ENCODE measurements at places on chromosomes 5 and 9.

- DNase-seq, result no peak
Observed at GRCh38 chr9:81559709-81560108, 129.6 kb downstream of the TLE1 start.

DNA sequence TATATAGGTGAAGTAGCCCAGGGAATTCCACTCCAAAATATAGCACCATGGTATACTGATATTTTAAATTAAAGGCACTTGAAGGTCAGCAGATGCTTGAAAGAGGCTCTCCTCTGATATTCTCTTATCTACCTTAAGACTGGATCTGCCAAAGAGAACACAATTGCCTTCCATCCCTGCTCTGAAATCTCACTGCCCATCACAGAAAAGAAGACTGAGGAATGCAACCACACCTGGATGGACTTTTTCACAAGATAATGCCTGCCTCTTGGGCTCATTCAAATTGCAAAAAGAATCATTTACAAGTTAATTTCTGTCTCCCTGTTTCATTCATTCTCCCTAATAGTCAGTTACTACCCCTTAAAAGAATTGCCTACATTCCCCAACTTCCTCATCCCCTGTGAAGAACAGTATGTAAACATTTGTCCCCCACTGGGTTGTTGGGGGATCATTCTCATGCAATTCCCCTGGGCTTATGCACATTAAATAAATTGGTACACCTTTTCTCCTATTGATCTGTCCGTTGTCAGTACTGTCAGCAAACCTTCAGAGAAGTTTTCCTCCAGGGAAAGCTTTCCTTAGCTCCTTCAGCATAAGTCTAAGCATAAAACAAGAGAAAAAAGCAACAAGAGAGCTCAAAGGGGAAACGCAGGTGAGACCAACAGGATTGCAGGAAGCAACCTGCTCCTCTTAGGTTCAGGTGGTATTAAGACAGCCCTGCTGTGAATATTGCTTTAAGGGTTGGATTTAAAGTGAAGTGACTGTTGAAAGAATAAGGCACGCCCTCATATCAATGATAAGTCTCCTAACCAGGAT, 171.4 kb upstream of the SLC30A5 start:
- no peak for DNase-seq

DNA sequence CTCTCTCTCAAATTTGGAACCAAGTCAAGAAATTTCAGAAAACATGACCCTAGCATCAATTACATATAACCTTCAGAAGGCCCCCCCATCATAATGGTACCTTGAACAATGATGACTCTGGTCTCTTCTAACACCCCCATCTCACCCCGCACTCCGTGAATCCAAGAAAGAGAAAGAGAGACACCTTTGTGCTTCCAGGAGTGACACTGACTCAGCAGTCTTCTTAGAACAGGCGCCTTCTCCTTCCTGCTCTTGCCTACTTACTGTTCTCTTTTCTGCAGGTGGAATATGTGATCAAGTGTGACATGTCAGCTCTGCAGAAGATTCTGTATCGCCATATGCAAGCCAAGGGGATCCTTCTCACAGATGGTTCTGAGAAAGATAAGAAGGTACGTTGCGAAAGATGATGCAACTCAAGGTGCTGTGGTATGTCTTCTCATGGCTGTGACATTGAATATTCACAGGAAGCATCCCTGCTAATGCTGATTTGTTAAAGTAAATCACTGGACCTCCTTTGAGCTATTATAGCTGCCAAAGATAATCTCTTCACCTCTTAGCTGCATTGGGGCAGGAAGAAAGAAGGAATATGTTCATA, 81.3 kb downstream of the SMARCA2 start:
- no peak for DNase-seq

DNA sequence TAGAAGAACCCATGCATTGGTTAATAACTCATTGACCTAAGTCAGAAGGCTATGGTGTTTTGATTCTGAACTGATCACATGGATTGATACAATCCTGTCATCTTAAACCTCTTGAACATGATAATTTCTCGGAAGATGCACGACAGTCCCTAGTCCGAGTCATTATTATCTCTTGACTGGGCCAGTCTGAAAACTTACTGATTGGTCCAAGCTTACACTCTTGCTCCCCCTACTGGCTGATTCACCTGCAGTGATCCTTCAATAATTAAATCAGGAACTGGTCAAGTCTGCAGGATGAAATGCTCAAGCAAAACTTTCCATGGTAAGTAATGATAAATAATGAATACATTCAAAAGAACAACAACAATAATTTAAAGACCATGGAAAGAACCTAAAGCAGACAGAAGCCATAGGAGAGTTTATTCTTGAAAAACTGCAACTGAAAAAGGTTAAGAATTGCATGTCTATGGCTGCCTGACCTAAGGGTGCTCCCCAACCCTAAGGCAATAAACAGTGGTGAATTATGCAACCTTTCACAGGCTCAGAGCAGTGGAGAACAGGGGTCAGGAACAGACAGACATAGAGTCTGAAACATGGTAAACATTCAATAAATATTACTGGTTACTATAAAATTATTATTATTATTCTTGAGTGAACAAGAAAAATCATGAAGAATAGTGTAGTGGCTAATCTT, 79.3 kb downstream of the BRINP1 start:
- no peak for DNase-seq

DNA sequence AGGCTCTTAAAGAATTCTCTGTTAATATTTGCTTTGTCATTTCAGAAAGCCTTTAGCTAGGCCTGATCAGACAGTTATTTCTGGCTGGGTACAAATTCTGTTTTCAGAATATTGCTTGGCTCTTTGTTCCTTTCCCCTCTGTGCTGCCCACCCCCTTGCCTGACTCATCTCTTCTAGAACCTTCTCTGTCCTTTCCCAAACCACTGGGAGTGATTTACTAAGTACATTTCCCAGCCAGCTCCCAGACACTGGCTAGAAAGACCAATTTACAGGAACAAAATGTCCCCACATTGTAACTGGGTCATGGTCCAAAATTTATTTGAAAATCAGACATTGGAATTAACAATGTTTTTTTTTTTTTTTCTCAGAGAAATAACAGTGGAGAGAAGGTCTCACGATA, 133.1 kb upstream of the MAP1B start:
- DNase-seq, result no peak

GRCh38 chr5:108507631-108508030, 125.7 kb upstream of the FBXL17 start:
- DNase-seq, result no peak

DNA sequence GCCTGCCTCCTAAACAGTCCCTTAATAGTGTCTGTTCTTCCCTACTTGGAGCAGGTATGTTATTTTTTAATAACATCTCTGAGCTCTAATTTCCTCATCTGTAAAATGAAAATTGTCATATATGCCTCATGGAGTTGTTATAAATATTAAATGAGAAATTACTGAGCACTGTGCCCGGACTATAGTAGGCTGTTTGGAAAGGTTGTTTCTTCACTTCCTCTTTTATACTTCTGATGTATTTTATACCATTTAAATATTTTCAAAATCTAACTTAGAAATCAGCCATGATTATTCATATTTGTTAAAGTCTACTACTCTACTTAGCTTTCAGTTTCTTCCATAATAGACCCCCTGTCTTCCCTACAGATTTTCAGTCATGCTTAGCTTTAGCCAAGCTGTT, 30.5 kb upstream of the HAPLN1 start:
- DNase-seq, result no peak

GRCh38 chr9:94923326-94924089, 197.0 kb downstream of the AOPEP start:
- no peak for DNase-seq

DNA sequence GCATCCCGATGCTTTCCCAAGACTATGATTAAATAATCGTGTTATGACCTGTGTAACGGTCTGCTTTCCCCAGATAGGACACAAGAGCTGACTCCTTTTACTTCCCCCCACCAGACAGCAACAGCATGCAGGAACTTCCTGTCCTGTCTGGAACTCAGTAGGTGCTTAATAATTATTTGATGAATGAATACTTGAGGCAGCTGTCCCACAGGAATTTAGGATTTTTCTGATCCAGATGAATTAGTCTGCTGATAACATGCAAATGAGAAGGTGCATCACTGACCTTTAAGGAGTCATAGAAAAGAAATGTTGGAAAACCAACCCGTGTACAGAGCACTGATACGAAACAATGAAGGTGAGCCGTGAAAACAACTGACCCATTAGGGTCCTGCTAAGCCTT, 12.2 kb downstream of the RNF130 start:
- no peak for DNase-seq

DNA sequence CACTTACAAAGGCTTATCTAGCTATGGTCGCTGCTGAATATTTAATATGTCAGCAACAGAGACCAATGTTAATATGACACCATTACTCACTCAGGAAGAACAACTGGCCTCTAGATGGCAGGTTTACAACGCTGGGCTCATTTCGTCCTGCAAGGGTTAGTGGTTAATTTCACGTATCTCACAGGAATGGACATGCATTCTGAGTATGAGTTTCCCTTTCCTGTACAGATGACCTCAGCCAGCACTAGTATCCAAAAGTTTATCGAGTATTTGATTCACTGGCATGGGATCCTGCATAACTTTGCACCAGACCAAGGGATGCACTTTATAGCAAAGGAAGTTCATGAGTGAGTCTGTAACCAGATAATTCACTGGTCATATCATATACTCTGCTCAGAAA, 8.7 kb upstream of the TRPC7 start:
- no peak for DNase-seq

GRCh38 chr9:89593727-89594427, 10.9 kb upstream of the GADD45G start:
- DNase-seq, result peak; percentile 75

GRCh38 chr5:113039229-113039933, 62.8 kb downstream of the DCP2 start:
- DNase-seq, result no peak

- no peak for DNase-seq
Observed at GRCh38 chr9:13424204-13424603, 144.7 kb upstream of the MPDZ start.

DNA sequence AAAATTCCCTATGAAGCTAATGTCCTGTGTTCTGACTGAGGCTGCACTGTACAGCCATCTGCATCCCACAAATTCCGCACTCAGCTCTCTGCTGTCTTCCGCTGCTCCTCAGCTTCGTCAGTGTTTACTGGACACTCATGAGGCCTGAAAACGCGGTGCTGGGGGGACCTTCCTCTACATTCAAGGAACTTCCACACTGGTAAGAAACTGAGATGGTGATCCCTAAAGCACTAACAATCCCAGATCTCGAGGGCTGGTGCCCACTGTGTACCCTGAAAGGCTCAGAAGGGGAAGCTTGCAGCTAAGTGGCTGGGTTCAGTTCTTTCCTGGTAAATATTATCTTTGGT, 117.9 kb downstream of the NRG2 start:
- DNase-seq, result no peak

DNA sequence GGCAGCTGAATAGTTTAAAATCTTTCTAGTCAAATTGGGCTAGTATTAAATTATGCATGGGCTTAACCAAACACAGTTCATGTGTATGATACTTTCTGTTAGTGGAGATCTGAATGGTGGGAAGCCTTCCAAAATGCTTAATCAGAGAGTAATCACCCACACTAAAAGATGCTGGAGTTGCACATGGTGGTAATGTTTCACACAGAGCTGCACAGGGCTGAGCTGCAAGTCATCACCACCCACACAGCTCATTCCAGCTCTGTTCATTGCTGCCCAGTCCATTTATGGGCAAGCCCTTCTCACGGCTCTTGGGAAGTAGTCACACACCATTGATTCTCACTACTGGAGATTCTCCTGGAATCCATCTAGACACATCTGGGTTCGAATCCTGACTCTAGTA, 351.5 kb upstream of the KCNN2 start:
- no peak for DNase-seq

- DNase-seq, result no peak
Observed at GRCh38 chr9:68552700-68553476, 12.2 kb upstream of the TMEM252 start.

Measured in activated naive CD4-positive, alpha-beta T cell treated with anti-CD3 and anti-CD28 coated beads, Interleukin-2, amount 50 U/mL, for 72 hours (primary cell).